Common myeloid progenitor, CD34-positive (primary cell): ENCODE measurements at places on chromosomes 6 and 20.

- no peaks in the 10 kb centered on the region for H3K27me3 ChIP-seq
- H3K4me1 ChIP-seq: peaks cover 25% of the 10 kb centered on the region
- H3K4me3 ChIP-seq: no peak overlapping the region
- H3K27ac ChIP-seq: no peak overlapping the region
- no peaks in the 10 kb centered on the region for H3K36me3 ChIP-seq
- DNase-seq: peak; percentile 94
These were observed 388.4 kb upstream of the JARID2 start for GRCh38 chr6:14857501-14857900.

DNA sequence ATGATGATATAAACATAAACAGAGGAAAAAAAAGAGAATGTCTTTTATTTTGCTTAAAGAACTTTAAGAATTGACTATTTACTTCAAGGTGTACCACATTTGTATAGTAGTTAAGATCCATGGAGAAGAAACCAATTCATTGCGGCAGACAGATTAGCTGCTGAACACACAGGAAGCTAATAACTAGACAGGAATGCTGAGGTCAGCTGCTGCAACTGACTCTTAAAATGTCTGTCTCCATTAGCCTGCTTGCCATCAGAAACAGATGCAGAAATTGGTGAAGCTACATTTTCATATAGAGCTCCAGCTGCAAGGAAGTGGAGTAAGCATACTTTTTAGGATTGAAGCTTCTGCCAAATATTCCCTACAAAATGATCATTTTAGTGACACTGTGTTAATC is 939.5 kb downstream of the EPHA7 start:
- no peaks in the 10 kb centered on the region for H3K36me3 ChIP-seq
- no peak overlapping the region for H3K27ac ChIP-seq
- no peak for DNase-seq
- no peak overlapping the region for H3K4me3 ChIP-seq
- no peaks in the 10 kb centered on the region for H3K27me3 ChIP-seq

GRCh38 chr6:144350528-144350880 is 65.4 kb downstream of the UTRN start:
- H3K27ac ChIP-seq: peak overlapping the region; percentile 77
- H3K27me3 ChIP-seq: no peaks in the 10 kb centered on the region
- peak overlapping the region; percentile 53 for H3K4me3 ChIP-seq
- no peak for DNase-seq

DNA sequence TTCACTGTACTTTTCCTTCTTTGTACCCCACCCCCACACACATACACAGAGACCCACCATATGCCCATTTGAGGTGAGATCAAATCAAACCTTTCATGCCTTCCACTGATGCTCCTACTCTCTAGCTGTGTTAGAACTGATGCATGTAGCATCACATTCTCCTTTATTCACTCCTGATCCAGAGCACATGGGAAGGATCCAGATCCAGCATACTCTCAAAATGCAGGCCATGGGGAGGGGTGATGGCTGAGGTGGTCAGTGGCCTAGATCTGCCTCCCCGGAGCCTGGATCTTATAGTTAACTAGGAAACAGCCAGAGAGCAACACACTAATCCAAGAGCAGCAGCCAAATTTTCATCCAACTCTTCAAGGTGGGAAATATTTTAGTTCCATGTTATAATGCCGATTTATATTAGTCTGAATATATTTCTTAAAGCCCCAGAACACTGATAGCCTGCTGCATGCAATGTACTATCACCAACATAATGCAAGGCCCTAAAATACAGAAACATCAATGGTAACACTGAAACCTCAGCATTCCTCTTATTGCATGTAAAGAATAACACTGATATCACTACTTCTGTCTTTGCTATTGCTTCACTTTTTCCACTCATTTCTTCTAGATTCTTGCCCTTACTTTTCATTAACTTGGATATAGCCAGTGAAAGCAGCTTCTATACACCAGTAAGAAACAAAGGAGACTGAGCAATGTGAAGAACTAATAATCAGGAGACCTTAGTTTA is 126.8 kb upstream of the BEND6 start:
- H3K27me3 ChIP-seq: no peaks in the 10 kb centered on the region
- H3K36me3 ChIP-seq: no peaks in the 10 kb centered on the region
- H3K4me1 ChIP-seq: no peaks in the 10 kb centered on the region
- H3K4me3 ChIP-seq: no peak overlapping the region

DNA sequence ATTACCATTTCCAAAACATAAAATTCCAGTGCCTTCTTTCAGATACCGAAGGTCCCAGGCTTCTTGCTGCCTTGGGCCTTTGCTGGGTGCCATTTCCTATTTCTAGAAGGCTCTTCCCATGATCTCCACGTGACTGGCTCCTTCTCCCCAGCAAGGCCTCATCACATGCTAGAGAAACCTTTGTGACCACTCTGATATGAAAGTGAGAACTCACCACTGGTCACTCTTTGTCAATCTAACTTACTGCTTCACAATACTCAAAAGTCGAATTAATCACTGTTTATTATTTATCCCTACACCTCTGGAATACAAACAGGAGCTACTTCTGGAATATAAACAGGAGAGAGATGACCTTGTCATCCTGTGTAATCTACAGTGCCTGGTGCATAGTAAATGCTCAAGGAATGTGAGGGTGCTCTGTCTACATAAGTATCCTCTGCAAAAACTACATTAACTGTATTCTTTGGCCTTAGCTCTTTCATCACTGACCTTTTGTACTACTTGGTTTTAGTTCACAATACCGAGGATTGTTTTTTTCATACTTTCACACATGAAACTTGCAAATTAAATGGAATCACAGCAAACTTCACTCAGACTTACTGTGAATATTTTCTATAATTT is 1.6 kb downstream of the STX7 start:
- H3K27me3 ChIP-seq: no peaks in the 10 kb centered on the region
- H3K4me3 ChIP-seq: peak overlapping the region; percentile 90
- peaks cover 6% of the 10 kb centered on the region for H3K36me3 ChIP-seq
- H3K27ac ChIP-seq: peak overlapping the region; percentile 86
- no peak for DNase-seq

DNA sequence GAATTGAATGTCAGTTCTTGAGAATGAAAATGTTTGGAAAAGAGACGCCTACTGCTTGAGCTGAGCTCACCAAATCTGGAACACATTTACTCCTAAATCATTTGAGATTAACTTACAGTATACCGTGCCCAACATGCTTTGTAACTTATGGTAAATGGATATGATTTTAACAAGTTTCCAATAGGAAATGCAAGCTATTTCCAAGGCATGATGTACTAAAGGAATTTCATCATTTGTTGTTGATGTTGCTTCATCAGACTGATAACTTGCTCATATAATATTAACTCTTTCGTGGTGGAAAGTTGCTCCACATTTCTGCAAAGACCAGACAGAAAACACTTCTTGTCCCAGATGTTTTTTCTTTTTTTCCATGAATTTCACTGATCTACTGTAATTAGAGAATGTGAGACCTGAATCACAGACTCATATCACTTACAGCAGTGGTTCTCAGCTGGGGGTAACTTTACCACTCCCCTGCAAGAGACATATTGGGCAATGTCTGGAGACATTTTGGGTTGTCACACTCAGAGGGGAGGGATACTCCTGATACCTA is 116.6 kb upstream of the TRAF3IP2 start:
- H3K4me3 ChIP-seq: no peak overlapping the region
- no peak for DNase-seq
- H3K27ac ChIP-seq: no peak overlapping the region
- no peaks in the 10 kb centered on the region for H3K36me3 ChIP-seq

DNA sequence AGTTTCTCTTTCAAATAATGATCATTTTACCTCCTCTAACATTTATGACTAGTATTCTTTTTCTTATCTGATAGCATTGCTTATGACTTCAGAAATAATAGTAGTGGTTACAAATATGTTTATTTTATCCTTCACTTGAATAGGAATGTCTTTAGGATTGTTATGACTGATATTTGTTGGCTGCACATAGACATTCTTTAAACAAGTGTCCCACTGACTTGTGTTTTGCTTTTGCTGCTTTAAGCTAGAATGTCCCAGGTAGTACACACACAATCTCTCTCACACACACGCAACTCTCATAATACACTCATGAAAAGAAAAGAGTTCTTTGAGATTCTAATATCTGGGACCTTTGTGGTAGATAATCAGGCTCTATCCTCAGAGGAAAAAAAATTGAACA is 21.6 kb downstream of the KIAA1586 start:
- no peaks in the 10 kb centered on the region for H3K27me3 ChIP-seq
- no peak overlapping the region for H3K4me3 ChIP-seq
- no peak overlapping the region for H3K27ac ChIP-seq
- H3K4me1 ChIP-seq: no peaks in the 10 kb centered on the region
- DNase-seq: no peak
- H3K36me3 ChIP-seq: peaks cover 7% of the 10 kb centered on the region

- no peak overlapping the region for H3K27ac ChIP-seq
- H3K4me3 ChIP-seq: no peak overlapping the region
- no peaks in the 10 kb centered on the region for H3K27me3 ChIP-seq
- no peak for DNase-seq
- H3K4me1 ChIP-seq: peaks cover 3% of the 10 kb centered on the region
These were observed 164.5 kb downstream of the ERMARD start for GRCh38 chr6:169915769-169916550.

DNA sequence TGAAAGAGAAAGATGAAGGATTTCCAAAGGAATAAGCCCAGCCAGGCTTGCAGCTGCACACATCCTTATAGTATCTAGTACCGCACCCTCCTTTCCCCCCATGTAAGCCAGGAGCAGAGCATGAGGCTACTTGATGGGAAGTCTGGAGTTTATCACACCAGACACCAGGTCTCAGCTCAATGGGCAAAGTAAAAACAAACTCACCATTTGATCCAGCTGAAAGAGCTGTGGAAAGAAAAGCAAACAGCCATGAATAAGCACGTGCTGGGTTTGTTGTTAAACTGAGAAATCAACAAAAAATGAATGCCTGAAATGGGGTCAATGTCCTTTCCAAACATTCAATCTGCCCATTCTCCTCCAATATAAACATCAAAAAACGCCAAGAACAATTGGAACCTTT is 50.6 kb upstream of the MAP7 start:
- no peak overlapping the region for H3K4me3 ChIP-seq
- no peak for DNase-seq
- no peaks in the 10 kb centered on the region for H3K4me1 ChIP-seq

DNA sequence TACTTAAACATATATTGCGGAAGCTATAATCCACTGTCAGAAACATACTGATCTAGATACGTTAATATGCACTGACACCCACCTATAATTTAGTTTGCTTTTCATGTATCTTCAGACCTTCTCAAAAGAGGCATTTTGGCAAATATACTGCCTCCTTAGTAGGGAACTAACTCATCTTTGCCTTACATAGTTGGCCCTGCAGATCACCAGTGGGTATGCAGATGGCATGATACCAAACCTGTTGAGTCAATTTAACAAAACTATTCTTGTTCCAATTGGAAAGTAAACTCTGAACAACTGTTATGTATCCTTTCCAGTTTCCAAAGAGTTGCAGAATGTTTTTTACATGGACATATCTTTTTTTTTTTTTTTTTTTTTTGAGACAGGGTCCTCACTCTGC is 35.6 kb upstream of the TBC1D20 start:
- H3K4me3 ChIP-seq: no peak overlapping the region
- H3K4me1 ChIP-seq: no peaks in the 10 kb centered on the region
- DNase-seq: no peak

- no peaks in the 10 kb centered on the region for H3K4me1 ChIP-seq
- H3K27ac ChIP-seq: no peak overlapping the region
- no peak overlapping the region for H3K4me3 ChIP-seq
- no peaks in the 10 kb centered on the region for H3K36me3 ChIP-seq
- DNase-seq: no peak
- H3K27me3 ChIP-seq: no peaks in the 10 kb centered on the region
These were observed 328.8 kb downstream of the PHF3 start for GRCh38 chr6:63964366-63964765.

- peaks cover 9% of the 10 kb centered on the region for H3K36me3 ChIP-seq
- peaks cover 3% of the 10 kb centered on the region for H3K4me1 ChIP-seq
- no peaks in the 10 kb centered on the region for H3K27me3 ChIP-seq
- H3K4me3 ChIP-seq: no peak overlapping the region
- no peak for DNase-seq
These were observed 21.3 kb downstream of the RBM38 start for GRCh38 chr20:57412347-57413029.

DNA sequence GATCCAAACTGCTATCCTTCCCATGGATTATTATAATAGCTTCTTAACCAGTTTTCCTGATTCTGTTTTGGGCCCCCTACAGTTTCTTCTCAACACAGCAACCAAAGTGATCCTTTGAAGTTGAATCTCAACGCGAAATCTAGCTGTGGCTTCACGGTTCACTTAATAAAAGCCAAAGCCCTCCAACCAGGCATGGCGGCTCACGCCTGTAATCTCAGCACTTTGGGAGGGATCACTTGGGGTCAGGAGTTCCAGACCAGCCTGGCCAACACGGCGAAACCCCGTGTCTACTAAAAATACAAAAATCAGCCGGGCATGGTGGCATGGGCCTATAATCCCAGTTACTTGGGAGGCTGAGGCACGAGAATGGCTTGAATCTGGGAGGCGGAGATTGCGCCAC is 3.3 kb downstream of the RMND1 start:
- H3K27me3 ChIP-seq: no peaks in the 10 kb centered on the region
- peak; percentile 14 for DNase-seq
- peaks cover 2% of the 10 kb centered on the region for H3K36me3 ChIP-seq
- H3K4me3 ChIP-seq: no peak overlapping the region

DNA sequence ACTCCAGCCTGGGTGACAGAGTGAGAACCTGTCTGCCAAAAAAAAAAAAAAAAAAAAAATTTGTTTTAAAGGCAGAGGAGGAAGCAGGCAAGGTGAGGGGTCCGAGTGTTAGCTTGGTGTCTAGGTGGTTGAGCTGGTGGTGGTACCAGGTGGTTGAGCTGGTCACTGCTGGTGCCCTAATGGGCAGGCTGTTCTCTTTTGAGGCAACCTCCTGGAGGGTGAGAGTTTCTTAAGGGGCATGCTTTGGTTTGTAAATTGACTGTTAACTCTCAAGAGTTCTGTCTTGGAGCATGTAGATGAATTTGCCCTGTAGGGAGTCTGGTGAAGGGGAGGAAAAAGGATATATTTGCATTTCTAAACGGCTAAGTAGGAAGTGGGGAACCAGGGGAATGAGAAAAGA is 52.7 kb downstream of the BANF2 start:
- no peak for DNase-seq
- no peaks in the 10 kb centered on the region for H3K27me3 ChIP-seq
- H3K4me3 ChIP-seq: no peak overlapping the region
- H3K27ac ChIP-seq: no peak overlapping the region
- no peaks in the 10 kb centered on the region for H3K4me1 ChIP-seq

GRCh38 chr20:33377366-33377765 is 24.0 kb downstream of the CDK5RAP1 start:
- H3K4me3 ChIP-seq: no peak overlapping the region
- H3K4me1 ChIP-seq: no peaks in the 10 kb centered on the region
- H3K27me3 ChIP-seq: no peaks in the 10 kb centered on the region
- DNase-seq: no peak
- H3K27ac ChIP-seq: no peak overlapping the region

GRCh38 chr20:10314198-10314597 is 95.6 kb downstream of the SNAP25 start:
- H3K4me3 ChIP-seq: no peak overlapping the region
- no peak for DNase-seq
- no peaks in the 10 kb centered on the region for H3K27me3 ChIP-seq
- H3K27ac ChIP-seq: no peak overlapping the region
